ENCODE measurements at places on chromosomes 13 and 19. TPM values are rescaled to one million over a fixed set of nuclear protein-coding genes. Genes with fewer than 3 reads are reported as not detected.

DNA sequence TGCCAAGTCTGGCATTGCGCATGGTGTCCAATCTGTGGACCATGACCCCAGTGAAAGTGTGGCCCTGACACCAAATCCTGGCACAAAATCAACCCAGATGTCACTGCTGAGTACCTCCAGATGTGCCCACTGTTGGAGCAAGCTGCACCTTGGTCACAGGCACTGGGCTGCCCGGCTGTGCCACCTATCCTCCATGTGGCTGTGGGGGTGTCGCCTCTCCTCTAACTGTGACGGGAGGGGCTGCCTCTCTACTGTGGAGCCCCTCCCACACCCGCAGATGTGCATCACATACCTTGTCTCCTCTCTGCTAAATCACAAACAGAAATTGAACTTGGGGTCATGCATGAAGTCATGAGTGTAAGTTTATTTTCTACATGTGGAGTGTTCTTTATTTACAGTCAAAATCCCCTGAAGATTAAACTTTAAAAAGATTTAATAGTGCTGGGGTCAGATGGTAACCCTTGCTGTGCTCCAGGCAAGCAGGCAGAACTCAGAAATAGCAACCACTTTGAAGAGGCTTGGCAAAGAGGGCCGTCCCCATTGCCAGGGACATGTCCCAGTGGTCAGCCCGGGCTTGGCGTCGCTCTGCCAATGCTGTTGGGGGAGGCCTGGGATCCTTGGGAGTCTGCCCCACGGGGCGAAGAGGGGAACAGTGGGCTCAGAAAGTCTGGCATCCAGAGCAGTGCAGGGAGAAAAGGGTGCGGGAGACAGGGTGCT is 46.4 kb upstream of the ZNF536 start:
- no peaks in the 10 kb centered on the region for H3K36me3 ChIP-seq
- no peaks in the 10 kb centered on the region for H3K27me3 ChIP-seq
- DNase-seq, result no peak
- H3K27ac ChIP-seq, result no peak overlapping the region
- no peak overlapping the region for H3K4me3 ChIP-seq
- no peaks in the 10 kb centered on the region for H3K4me1 ChIP-seq

GRCh38 chr13:93926425-93926824 is 553.1 kb downstream of the DCT start:
- H3K27me3 ChIP-seq, result no peaks in the 10 kb centered on the region
- H3K4me1 ChIP-seq, result no peaks in the 10 kb centered on the region
- H3K36me3 ChIP-seq, result no peaks in the 10 kb centered on the region
- no peak for DNase-seq

GRCh38 chr13:99033814-99034213 is 56.0 kb upstream of the DOCK9 start:
- no peaks in the 10 kb centered on the region for H3K36me3 ChIP-seq
- H3K27me3 ChIP-seq, result no peaks in the 10 kb centered on the region
- no peaks in the 10 kb centered on the region for H3K4me1 ChIP-seq
- no peak overlapping the region for H3K27ac ChIP-seq

GRCh38 chr13:27034678-27035111 is 136.9 kb downstream of the USP12 start:
- peak overlapping the region; percentile 45 for H3K4me3 ChIP-seq
- no peaks in the 10 kb centered on the region for H3K36me3 ChIP-seq
- peak; percentile 66 for DNase-seq

DNA sequence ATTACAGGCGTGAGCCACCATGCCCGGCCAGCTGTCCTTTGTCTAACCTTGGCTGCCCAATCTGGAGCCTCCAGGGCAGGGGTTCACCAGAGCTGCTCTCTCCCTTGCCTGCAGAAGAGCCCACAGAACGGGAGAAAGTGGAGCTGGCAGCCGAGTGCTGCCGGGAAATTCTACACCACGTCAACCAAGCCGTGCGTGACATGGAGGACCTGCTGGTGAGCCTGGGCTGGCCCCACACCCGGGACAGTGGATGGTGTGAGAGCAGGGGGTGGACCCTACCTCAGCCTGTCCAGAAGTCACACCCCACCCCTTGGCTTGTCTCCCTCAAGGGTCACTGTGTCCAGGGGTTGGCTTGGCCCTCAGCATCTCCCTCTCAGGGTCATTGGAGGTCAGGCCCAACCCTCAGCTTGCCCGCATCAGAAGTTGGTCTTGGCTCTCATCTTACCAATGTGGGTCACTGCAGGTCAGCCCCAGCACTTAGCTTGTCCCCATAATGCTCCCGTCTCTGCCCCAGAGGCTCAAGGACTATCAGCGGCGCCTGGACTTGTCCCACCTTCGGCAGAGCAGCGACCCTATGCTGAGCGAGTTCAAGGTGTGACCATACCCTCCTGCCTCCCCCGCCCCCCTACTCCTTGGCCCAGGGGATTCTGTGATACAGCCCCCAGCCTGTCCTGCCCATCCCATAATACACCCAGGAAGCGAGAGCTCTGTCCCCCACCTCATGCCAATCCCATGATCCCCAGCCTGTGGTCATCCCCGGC is 20.4 kb downstream of the ARHGEF1 start:
- H3K4me3 ChIP-seq, result no peak overlapping the region
- no peak overlapping the region for H3K27ac ChIP-seq
- no peaks in the 10 kb centered on the region for H3K4me1 ChIP-seq
- no peak for DNase-seq

DNA sequence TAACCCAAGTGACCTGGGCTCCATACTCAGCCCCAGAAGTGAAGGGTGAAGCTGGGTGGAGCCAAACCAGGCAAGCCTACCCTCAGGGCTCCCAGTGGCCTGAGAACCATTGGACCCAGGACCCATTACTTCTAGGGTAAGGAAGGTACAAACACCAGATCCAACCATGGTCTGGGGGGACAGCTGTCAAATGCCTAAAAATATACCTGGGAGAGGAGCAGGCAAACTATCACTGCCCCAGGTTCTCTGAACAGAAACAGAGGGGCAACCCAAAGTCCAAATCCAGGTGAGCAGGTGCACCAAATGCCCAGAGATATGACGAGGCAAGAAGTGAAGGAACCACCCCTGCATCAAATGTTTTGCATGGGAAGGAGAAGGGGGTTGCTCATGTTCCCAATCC is 6.1 kb upstream of the CEACAM7 start:
- no peaks in the 10 kb centered on the region for H3K36me3 ChIP-seq
- H3K27me3 ChIP-seq, result no peaks in the 10 kb centered on the region
- H3K4me1 ChIP-seq, result no peaks in the 10 kb centered on the region
- H3K27ac ChIP-seq, result no peak overlapping the region

DNA sequence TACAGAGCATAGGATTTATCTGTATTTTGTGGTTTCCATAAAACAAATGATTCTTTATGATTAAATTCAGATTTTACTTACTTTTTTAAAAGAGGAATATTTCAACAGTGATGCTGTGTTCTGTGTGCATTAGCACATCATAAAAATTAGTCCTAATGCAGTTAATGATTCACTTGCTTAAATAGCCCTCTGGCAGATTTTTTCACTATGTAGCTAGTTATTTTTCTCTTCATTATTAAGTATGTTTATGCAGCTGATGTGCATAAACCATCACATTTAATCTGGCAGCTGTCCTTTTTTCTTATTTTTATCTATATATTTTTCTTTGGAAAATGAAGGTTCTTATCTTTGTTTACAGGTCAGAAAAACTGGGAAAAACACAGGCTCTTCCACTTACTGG is 127.2 kb downstream of the ZNF486 start:
- DNase-seq, result no peak
- no peaks in the 10 kb centered on the region for H3K36me3 ChIP-seq

- H3K27ac ChIP-seq, result peak overlapping the region; percentile 23
- no peaks in the 10 kb centered on the region for H3K36me3 ChIP-seq
- no peaks in the 10 kb centered on the region for H3K27me3 ChIP-seq
- no peak for DNase-seq
These were observed 128.8 kb downstream of the SIPA1L3 start for GRCh38 chr19:38035515-38036495.

DNA sequence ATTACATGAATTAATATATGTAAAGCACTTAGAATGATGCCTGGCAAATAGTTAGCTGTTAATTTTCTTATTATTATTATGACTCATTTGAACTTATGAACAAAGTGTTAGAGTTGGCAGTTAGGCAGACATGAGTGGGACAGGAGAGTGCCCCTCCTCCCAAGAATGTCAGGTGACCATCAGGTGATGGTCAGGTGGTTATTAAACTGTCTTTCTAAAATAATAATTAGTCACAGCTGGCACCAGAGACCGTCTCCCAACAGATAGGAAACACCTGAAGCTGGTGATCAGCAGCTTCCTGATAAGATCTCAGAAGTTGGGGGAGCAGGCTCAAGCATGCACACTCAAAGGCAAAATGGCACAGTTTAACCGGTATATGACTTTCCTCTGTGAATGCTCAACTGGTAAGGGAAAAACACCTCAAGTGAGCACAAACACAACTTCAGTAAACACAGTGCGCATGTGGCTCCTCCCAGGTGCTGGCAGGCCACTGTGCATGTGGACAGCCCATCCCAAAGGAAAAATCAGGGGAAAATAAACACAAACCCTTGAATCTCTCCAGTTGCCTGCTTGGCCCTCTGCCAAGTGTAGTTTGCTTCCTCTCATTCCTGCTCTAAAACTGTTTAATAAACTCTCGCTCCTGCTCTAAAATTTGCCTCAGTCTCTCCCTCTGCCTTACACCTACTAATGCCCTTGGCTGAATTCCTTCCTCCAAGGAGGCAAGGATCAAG is 54.0 kb downstream of the FLT1 start:
- peaks cover 39% of the 10 kb centered on the region for H3K4me1 ChIP-seq
- peak overlapping the region; percentile 60 for H3K27ac ChIP-seq
- no peak overlapping the region for H3K4me3 ChIP-seq
- no peaks in the 10 kb centered on the region for H3K27me3 ChIP-seq
- peaks cover 7% of the 10 kb centered on the region for H3K36me3 ChIP-seq

DNA sequence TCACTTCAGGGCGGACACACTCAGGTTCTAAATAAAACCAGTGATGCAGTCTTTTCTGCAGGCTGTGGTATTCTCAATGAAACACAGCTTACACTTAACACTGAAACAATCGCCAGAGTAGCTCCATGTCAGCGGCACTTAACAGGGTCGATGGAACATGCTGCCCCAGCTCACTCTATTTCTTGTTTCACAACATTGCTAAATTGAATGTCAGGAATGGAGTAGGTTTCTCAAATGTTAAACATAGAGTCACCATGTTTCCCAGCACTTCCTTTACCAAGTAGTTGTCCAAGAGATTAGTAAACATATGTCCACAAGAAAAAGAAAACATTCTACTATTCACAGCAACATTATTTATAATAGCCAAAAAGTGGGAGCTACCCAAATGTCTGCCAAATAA is 306.9 kb downstream of the SLITRK6 start:
- no peak overlapping the region for H3K27ac ChIP-seq
- no peak for DNase-seq
- H3K27me3 ChIP-seq, result no peaks in the 10 kb centered on the region
- H3K4me3 ChIP-seq, result no peak overlapping the region

DNA sequence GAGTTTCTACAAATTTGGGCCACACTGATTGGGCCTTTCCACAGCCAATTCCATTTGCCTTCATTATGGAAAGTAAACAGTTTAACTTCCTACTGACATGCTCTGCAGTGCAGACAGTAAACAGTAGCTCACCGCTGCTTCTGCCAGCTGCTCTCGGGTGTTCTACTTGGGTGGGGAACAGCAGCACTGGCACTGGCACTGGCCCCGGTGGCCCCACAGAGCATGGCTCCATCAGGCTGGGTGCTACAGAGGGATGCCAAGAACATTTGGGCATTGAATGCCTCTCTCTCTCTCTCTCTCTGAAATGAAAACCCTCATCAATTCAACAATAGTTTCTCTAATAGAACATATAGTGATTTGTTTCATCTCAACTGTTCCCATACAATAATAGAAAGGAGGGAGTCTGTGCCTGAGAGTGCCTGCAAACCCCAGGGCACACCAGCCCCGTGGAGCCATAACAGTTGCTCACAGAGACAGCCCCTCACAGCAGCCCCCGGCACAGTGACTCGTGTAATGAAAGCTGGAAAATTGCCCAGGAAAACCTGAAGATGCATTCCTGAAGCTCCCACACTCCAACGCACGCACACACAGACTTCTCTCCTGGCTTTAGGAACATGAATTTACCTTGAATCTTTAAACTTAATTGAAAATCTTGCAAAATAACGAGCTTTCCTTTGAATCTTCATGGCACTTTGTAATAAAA is 38.2 kb upstream of the GJB6 start:
- H3K4me3 ChIP-seq, result no peak overlapping the region
- no peaks in the 10 kb centered on the region for H3K4me1 ChIP-seq
- H3K27ac ChIP-seq, result no peak overlapping the region
- H3K36me3 ChIP-seq, result no peaks in the 10 kb centered on the region

- peaks cover 5% of the 10 kb centered on the region for H3K36me3 ChIP-seq
- no peak overlapping the region for H3K27ac ChIP-seq
- H3K4me3 ChIP-seq, result no peak overlapping the region
- H3K27me3 ChIP-seq, result peaks cover 27% of the 10 kb centered on the region
These were observed 1.5 kb upstream of the HCN2 start for GRCh38 chr19:588093-588740.

DNA sequence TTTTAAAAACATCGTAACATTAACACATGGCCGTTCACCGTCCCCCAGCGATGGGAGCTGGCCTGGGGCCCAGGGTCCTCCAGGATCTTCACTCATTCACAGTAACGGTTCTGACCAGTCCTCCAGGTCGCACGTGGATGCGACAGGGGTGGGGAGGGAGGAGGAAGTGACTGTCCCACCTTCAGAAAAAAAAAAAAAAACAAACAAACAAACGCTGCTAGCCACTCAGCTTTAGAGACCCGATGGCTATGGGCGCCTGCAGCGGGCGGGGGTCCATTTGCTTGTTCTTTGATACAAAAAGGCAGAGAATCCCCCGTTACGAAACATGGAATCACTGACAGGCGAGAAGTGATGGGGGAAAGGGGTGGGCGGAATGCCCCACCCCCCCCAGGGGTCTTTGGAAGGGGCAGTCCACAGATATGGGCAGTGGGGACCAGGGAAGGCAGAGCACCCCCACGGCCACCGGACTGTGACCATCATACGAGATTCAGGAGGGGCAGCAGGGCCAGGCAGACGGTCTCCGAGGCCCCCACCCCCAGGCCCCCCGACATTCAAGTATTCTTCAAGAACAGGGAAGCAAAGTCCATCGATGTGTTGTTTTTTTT is 13.3 kb downstream of the MKNK2 start:
- peaks cover 7% of the 10 kb centered on the region for H3K36me3 ChIP-seq
- H3K27me3 ChIP-seq, result no peaks in the 10 kb centered on the region

- no peaks in the 10 kb centered on the region for H3K27me3 ChIP-seq
- H3K27ac ChIP-seq, result no peak overlapping the region
- H3K4me1 ChIP-seq, result no peaks in the 10 kb centered on the region
- H3K4me3 ChIP-seq, result no peak overlapping the region
- no peak for DNase-seq
These were observed 386.2 kb downstream of the IRS2 start for GRCh38 chr13:109400209-109400608.

- H3K27ac ChIP-seq, result no peak overlapping the region
- no peaks in the 10 kb centered on the region for H3K36me3 ChIP-seq
- H3K27me3 ChIP-seq, result no peaks in the 10 kb centered on the region
- no peak overlapping the region for H3K4me3 ChIP-seq
- DNase-seq, result no peak
These were observed 26.3 kb upstream of the SERP2 start for GRCh38 chr13:44347301-44347700.

The FCHO1 gene
- total RNA-seq, result 27.0 TPM

The CD70 gene
- 0.84 TPM for total RNA-seq

The MTUS2 gene
- total RNA-seq, result 0.75 TPM

The ZNF471 gene
- 0.74 TPM for total RNA-seq

The NUP58 gene
- total RNA-seq, result 53.8 TPM

The WASF3 gene
- total RNA-seq, result 40.1 TPM
